ENCODE measurements at places on chromosomes 2 and 18. TPM values are rescaled to one million over a fixed set of nuclear protein-coding genes. Genes with fewer than 3 reads are reported as not detected.

EFR3B gene
- polyA plus RNA-seq = 0.36 TPM

LYG1 gene
- polyA plus RNA-seq = 0.92 TPM

NBEAL1 gene
- 6.4 TPM for polyA plus RNA-seq

GRCh38 chr18:56067969-56068671 is 480.1 kb upstream of the TCF4 start:
- DNase-seq = peak; percentile 89

GRCh38 chr2:127108090-127108523 is 1.2 kb upstream of the BIN1 start:
- DNase-seq = no peak

GRCh38 chr2:121293450-121294325 is 8.7 kb upstream of the TFCP2L1 start:
- no peak for DNase-seq

DNA sequence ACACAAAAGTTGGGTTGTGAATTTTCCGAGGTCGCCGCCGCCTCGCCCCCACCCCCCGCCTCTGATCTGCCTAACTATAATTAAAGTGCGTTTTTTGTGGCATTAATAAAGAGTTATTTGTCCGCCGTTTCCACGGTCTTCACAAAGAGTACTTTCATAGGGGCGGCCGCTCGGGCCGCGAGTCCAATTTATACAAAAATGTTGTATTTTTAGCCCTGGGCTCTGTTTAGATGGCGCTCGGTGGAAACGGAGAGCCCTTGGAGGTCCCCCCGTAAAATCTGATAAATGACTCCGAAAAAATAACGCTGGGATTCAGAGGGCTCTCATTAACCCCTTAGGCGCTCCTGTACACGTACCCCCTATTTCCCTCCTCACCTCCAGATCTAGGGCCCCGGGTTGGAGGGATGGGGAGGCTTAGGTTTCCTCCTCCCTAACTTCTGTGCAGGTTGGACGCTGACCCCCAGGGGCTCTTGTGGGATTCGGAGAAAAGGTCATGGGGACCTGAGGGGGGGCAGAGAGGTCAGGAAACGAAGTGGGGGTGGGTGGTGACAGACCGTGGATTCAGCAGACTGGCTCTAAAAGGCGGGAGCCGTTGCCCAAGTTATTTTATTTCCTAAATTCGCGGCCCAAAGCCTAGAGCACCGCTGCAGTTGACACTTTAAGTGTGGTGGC is 1.9 kb downstream of the CYP26B1 start:
- no peak for DNase-seq

- DNase-seq = no peak
Observed at GRCh38 chr2:18245375-18245774, 315.1 kb downstream of the RDH14 start.

Measured in IMR-90 (cell line).